ENCODE measurements at places on chromosomes 3 and 15.
A peak's percentile ranks its signal among the peaks of the same experiment; 100 is the strongest.

DNA sequence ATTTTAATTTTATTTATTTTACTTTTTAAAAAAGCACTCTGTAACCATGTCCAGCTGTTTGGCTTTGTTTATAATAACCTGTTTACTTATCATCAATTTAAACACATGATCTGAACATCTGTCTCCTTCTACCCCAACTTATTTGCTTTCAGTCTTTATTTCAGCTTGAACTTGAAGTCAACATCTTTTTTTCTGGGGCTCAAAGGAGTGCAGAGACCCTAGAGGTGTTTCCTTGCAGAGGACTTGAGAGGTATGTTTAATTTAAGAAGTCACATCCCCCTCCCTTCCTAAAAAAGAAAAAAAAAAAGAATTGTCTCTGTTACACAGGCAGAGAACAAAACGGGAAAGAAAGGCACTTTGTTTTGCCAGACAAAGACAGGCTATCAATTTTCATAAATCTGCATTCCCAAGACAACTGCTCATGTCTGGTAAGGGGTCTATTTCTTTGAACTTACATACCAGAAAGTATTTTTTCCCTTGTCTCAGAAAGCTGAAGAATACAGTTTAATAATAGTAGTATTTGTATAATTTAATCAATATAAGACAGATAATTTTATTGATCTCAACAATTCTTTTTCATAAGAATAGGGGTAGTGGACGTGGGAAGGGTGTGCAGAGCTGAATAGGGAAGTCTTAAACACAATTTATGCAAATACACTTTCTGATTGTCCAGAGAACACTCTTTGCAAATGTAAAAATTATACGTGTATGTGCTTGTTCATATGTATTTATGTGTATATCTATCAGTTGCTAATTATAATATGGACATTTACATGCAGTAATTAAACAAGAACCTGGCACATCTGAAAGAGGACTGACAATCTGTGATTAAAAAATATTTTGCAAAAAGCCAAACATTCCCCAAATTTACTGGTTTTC is 109.7 kb upstream of the PDZRN3 start:
- peak; percentile 94 for DNase-seq

DNA sequence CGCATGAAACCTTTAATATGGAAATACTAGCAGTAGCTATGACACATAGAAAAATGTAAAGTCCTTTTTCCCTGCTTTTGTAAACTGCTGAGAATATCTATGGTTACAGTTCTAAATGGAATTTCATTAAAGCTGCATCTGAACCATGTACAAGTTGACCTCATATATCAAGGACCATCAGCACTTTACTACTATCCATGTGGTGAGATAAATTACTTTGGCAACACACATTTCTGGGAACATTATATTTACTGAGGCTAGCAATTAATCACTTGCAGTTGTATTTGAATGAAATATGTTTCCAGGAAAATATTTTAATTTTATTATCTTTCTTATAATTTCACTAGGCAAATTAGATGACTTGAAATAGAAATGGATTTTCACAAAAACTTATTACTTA is 545.5 kb downstream of the NAALADL2 start:
- no peak for DNase-seq

DNA sequence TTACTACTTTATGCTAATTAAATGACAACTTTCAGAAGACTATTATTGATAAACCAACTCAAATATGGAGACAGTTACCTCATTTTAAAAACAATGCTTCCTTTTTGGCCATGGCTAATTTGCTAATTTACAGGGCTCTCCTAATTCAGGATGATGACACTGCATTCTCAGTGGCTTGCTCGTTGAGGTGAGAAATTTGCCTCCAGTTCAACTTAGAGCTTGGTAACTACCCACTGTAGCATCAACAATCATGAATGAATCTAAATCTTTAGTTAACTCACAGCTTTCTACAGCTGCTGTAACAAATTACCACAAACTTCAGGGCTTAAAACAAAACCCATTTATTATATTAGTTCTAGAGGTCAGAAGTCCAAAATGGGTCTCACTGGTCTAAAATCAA is 14.0 kb downstream of the PBRM1 start:
- DNase-seq: no peak

GRCh38 chr3:46187876-46188275 is 20.2 kb downstream of the CCR1 start:
- no peak for DNase-seq

DNA sequence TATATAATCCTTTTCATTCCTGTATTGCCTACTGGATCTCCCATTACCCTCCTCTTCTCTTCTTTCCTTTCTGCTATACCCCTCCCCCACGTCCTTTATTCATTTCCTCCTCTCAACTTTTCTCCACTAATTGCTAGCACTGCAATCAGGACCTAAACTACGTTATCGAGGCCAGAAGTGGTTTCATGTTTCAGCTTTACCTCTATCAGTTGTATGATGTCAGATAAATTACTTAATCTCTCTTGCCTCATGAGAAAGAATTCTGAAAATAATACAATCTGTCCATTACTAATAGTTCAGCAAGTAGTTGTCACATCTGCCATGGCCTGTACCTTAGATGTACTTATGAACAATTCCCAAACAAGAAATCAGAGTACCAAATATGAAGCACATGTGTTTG is 10.6 kb downstream of the POPDC2 start:
- DNase-seq: no peak

DNA sequence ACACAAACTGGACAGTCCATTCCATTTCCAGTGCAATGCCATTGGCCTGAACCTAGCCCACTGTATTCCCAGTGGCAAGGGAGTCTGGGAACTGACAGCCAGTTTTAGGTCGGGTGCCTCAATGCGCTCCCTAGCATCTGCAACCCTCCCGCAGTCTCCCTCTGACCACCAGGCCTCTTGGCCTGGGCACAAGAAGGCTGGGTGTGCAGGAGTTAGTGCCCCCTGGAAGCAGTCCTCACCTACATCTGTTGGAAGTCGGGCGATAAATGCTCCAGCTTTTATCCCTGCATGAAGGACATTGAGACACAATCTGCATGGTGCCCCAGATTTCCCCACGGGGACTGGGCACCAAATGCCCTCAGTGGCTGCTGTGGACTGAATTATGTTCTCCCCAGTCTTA is 12.7 kb downstream of the C3orf22 start:
- DNase-seq: no peak

GRCh38 chr3:134092208-134092701 is 62.5 kb upstream of the SLCO2A1 start:
- no peak for DNase-seq

- no peak for DNase-seq
Measured at GRCh38 chr3:160629491-160629890, 47.5 kb upstream of the ARL14 start.

GRCh38 chr3:53382106-53382505 is 34.8 kb upstream of the DCP1A start:
- no peak for DNase-seq

GRCh38 chr3:113088616-113089015 is 97.8 kb downstream of the GTPBP8 start:
- DNase-seq: no peak

- DNase-seq: peak; percentile 76
Measured at GRCh38 chr15:64460724-64461720, 644 bp downstream of the ZNF609 start.

- no peak for DNase-seq
Measured at GRCh38 chr15:30870681-30871080, 33.0 kb upstream of the FAN1 start.

GRCh38 chr15:33807665-33808064 is 160.6 kb upstream of the CHRM5 start:
- no peak for DNase-seq

- no peak for DNase-seq
Measured at GRCh38 chr3:185702262-185703225, 116.4 kb downstream of the SENP2 start.

- no peak for DNase-seq
Measured at GRCh38 chr3:138509586-138509985, 75.2 kb downstream of the ESYT3 start.

GRCh38 chr15:66802025-66803001 is 100.3 kb downstream of the SMAD6 start:
- no peak for DNase-seq
